ENCODE measurements at places on chromosomes 12 and 14. TPM values are rescaled to one million over a fixed set of nuclear protein-coding genes. Genes with fewer than 3 reads are reported as not detected.

GRCh38 chr14:54146601-54147000, 190.0 kb upstream of the BMP4 start:
- no peak for DNase-seq

DNA sequence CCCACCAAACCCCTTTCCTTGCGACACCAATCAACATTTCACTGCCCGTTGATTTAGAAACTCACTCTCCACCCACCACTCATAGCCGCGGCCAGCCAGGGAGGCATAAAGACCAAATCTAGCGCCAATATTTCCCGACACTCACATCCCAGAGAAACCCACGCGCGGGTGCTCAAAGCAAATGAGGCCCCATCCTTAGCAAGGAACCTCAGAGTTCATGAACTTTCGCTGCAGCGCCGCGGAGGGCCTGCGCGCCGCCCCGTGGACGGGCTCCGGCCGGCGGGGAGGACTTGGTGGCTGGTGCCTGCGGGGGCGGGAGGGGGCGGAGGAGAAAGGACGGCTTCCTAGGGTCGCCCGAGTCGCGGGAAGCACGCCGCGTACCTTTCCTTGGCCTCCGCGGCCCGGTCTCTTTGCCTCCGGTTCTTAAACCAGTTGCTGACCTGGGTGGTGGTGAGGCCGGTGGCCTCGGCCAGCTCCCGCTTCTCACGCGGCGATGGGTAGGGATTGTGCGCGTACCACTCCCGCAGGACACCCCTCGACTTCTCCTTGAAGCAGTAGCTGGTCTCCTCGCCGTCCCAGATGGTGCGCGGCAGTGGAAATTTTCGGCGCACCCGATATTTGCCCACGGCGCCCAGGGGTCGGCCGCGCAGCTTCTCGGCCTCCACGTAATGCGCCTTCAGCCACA, 886 bp downstream of the SIX1 start:
- DNase-seq, result no peak

- no peak for DNase-seq
Measured at GRCh38 chr12:31773867-31774266, 45.0 kb upstream of the AMN1 start.

DNA sequence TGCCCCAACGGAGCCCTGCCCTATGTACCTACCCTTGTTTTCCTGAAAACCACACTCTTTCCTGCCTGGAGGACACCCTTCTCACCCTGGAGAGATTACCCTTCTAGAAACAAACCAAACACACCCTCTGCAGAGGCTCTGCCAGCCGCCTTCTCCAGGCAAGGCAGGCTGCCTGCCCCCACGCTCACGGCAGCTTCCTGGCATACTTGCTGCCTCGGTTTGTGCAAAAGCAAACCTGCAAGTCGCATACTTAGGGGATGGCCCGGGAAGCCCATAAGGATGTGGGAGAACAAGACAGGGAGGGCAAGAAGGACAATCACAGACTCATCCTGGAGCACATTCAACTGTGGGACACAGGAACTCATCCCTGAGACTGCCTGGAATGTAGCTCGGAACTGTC, 154.0 kb upstream of the DIO3 start:
- no peak for DNase-seq

DNA sequence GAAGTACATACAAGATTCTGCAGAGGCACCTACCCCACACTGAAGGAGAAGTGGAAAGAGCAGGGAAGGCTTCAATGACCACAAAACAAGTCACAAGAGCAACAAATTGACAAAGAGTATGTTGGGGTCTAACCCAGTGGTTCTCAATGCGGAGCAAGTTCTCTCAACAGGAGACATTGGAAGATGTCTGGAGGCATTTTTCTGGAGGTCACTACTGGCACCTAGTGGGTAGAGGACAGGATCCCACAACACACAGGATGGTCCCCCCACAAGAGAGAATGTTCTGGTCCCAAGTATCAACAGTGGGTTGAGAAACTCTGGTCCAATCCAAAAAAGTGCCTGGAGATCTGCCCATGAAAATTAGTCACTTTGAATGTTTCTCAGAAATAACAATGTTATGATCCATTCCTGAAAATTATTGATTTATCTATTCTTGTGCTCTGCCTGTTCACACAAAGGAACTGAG, 3.4 kb downstream of the SSH1 start:
- peak; percentile 78 for DNase-seq

GRCh38 chr14:74552623-74553022, 59.1 kb downstream of the ISCA2 start:
- peak; percentile 40 for DNase-seq

- no peak for DNase-seq
Measured at GRCh38 chr14:68807148-68807600, 14.3 kb upstream of the ZFP36L1 start.

A2ML1 gene
- 0.18 TPM for total RNA-seq

KRT2 gene
- total RNA-seq, result not detected

SRGAP1 gene
- total RNA-seq, result 1.8 TPM

STYK1 gene
- 21.8 TPM for total RNA-seq

SSPN gene
- 2.0 TPM for total RNA-seq

KCNC2 gene
- total RNA-seq, result not detected
